Caudate nucleus (tissue), 63 donors: ENCODE measurements at places on chromosomes 5 and 9.
A peak's percentile ranks its signal among the peaks of the same experiment; 100 is the strongest.

GRCh38 chr9:37776328-37776727, 8.5 kb downstream of the EXOSC3 start:
- no peak for DNase-seq

DNA sequence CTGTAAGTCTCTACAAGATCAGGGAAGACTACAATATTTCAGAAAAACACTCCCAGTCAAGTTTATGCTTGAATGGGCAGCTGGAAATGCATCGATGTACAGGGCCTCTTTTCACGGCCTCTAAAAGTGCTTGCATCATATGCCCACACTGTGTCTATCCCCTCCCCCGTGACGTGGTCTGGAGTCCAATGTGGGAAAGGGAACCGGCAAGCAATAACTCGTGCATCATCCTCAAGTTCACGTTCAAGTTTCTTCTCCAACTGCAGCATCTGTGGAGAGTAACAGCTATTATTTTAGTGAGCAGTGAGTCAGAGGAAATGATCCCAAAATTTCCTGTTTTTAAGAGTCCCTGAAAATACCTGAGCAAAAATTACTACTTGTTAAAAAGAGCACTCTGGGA, 22.3 kb downstream of the ATPSCKMT start:
- DNase-seq: no peak

- no peak for DNase-seq
Observed at GRCh38 chr9:137390553-137391410, 32.2 kb downstream of the EXD3 start.

DNA sequence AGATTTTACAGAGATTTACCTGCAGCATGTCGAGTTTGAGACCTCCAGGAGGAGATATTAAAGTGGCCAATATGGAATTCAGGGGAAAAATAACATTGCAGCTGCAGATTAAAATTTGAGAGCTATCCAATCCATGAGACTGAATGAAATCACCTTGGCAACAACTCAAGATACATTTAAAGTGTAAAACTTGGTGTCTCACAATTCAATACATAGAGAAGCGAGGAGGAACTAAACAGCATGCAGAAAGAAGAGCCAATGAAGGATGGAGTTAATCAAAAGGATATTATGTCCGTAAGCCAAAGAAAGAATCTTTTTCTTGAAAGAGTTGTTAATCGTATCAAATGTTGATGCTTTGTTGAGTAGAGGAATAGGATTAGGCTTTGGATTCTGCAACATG, 455.1 kb downstream of the CDH18 start:
- no peak for DNase-seq

DNA sequence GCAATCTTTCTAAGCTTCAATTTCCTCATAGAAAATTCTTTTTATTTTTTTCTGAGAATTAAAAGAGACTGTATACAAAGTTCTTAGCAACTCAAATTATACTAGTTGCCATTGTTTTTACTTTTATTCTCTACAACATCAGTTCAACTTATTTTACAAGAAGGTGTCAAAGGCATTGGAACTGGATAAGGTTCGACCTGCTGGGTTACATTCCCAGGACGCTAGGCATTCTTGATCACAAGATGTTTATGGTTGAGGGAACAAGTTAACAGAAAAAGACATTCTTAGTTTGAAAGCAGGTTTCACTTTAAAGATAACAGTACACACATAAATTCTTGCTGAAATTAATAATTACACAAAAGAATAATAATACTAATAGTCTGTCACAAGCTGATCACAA, 163.5 kb upstream of the SNX2 start:
- DNase-seq: no peak

- DNase-seq: no peak
Observed at GRCh38 chr5:77129391-77129990, 42.4 kb upstream of the ZBED3 start.

GRCh38 chr9:127049581-127049980, 72.9 kb downstream of the ANGPTL2 start:
- no peak for DNase-seq

GRCh38 chr9:106862821-106863720, at the start of gene ZNF462:
Gene ZNF462 (plus strand): TSS chr9:106863166. CDS start chr9:106923384, 60,218 bp downstream.
- peak; percentile 65 for DNase-seq

- no peak for DNase-seq
Observed at GRCh38 chr5:67577424-67577823, 380.8 kb upstream of the CD180 start.

DNA sequence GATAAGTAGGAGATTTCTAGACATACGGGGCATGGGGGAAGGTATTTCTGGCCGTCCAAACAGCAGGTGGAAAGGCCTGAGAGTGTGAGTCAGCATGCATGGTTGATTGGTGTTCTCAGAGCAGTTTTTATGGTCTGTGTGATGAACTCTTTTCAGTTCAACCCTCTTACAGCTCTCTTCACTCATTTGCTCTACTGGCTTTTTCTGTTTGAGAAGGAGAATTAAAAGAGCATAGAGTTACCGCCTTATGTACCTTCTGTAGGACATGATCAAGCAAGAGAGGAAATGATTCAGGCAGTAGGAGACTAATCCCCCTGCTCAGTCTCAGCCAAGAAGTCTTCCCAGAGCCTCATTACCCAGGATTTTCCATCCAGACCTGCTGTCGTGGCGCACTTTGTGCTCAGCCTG, 92.4 kb downstream of the PRDM6 start:
- no peak for DNase-seq

DNA sequence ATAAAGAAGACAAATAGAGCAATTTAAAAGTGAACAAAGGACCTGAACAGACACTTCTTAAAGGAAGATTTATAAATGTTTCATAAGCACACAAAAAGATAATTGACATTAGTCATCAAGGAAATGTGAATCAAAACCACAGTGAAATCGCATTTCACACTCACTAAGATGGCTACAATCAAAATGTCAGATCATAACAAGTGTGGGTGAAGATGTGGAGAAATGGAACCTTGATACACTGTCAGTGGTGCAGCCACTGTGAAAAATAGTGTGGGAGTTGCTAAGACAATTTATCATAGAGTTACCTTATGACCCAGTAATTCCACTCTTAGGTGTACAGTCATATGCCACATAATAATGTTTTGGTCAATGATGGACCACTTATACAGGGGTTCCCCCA, 54.5 kb upstream of the HTR4 start:
- no peak for DNase-seq

DNA sequence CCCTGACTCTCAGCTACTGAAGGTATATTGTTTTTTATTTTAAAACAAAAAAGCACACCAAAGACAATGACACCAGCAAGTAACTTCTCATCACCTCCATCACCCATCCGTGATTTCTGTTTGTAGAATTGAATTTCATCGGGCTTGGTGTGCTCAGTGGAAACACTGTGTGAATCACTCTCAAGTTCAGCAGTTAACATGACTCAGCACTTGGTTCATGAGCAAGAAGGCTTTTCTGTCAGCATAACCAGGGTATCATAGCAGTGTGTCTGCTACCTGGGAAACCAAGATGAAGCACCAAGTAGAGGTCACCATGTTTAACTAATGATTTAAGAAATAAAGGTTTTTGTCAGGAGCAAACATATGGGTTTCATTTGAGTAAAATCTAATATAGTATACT, 123.7 kb downstream of the INSYN2B start:
- DNase-seq: no peak

- DNase-seq: no peak
Observed at GRCh38 chr5:141904551-141904950, 19.1 kb upstream of the DELE1 start.

DNA sequence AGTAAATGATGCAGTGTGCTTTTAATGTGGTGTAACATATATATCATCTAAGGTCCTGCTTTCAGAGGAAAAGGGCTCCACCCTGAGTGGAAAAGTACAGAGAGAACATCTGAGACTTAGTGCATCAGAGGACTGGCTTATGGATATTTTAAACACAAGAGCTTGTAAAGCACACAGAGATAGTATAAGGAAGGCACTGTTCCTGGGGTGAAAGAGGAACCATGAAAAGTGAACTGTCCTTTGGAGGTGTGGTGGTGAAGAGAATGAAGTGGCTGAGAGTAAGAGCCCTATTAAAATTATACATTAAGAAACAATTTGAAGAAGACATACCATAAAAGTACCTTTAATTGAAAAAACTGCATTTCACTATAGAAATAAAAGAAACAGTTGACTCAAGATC, 68.9 kb downstream of the CSF2 start:
- DNase-seq: no peak

DNA sequence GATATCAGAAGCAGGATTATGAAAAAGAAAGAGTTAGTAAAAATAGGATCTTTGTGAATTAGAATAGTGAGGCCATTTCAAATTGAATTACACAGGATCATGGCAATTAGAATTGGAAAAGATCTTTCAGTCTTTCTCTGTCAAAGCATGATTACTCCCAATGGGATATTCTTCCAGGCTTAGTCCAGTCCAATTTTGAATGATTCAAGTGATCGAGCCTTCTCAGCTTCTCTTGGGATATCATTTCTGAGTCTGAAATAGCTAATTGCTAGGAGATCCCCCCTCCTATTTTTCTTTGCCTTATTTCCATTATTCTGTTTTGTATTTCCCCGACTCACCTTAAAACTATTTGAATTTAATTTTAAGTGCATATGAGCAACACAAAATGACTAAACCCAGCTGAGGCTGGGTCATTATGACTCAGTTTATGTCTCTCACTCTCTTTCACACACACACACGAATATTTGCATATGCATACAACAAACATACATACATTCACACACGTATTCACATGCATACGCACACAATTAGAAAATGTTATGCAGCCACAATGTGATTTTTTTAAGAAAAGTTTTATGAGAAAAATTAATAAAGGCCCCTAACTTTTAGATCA, 34.8 kb upstream of the EFNA5 start:
- no peak for DNase-seq

GRCh38 chr5:77309140-77309539, 98.7 kb downstream of the PDE8B start:
- no peak for DNase-seq

DNA sequence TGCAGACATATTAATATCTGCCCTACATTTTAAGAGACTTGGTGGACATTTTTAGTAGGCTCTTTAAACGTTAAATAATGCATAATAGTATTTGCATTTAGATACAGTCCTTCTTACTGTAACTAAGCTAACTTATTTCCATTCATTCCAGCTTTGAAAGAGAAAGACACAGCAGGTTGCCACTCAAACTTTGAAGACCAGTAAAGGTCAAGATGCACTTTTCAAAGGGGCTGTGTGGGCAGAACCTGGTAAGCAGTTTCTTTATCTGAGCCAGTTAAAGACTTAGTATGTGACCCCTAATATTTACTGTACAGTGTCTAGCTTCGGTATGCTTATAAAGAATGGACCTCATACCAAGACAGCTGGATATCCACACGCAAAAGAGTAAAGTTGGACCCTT, 20.8 kb downstream of the PLGRKT start:
- no peak for DNase-seq

DNA sequence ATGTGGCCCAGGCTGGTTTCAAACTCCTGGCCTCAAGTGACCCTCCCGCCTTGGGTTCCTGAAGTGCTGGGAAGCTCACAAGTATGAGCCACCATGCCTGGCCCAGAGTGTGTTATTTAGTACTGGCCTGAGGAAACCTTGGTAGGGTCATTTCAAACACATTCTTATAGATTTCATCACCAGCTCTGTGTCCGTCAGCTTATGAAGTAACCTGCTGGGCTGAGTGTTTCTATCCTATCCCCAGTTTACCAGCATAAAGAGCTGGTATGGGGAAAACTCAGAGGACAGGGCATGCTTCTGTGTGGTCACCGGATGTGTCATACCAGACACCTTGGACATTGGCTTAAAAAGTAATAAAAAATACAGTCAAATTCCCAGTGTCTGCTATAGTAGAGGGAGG, 45.3 kb downstream of the PTPN3 start:
- DNase-seq: no peak
